ENCODE measurements at places on chromosomes 5 and 9.

DNA sequence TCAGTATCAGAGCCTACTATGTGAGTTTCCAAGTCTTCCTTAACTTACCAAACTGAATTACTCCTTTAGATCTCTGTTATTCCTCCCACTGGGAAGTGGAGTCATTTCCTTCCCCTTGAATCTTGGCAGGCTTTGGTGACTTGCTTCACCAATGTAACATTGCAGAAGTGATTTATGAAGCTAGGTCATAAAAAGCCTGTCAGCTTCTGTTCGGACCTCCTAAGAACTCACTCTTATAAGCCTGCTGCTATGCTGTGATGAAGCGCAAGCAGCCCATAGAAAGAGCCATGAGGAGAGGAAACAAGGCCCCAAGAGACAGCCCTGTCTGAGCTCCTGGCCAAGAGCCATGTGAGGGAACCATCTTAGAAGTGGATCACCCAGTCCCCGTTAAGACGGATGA is 14.2 kb upstream of the FOXB2 start:
- DNase-seq = no peak

- no peak for DNase-seq
Measured at GRCh38 chr9:8085986-8086385, 286.4 kb upstream of the DMAC1 start.

DNA sequence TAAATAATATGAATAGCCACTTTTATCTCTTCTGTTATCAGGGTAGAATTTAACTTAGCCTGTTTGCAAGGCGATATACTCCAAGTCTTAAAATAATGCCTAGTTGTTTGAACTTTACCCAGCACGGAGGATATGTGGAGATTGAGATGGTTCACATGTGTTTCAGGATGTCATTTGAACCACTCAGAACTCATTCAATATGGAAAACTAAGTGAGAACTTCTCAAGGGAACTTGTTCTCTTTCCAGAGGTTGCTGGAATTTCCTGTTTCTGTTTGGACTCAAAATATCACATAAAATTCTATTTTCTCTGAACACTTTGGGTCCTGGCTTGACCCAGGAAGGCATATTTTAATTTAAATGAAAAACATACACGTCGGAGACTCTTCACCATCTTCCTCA is 139.1 kb upstream of the MYO10 start:
- DNase-seq = no peak

DNA sequence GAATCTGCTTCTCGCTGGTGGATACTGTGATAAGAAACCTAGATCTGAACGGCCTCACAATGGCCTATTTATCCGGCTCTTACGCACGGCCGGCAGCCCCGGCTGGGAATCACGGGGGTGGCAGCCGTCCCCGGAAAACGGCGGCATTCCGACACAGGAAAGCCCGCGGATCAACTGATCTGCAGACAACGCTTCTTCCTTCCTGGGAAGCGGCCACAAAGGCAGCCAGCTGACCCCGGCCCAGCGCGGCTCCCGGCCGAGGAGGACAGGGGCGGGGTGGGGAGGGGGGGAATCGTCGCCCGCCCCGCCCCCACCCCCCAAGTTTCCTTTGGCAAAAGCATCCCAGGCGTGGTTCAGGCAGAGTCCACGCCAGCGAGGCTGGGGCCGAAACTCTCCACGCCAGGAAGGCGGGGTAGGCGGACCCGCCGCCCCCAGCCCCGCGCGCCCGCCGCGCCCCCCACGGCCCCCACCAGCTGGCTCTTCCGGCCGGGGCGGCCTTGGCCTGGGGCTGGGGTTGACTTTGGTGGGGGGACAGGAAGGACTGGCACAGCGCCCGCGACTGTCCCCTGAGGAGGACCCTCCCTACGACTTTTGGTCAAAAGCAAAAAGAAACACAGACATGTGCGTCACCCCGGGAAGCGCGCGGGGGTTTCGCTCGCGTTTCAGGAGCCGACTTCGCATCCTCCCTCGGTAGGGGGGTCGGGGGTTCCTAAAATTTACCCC is 247.7 kb upstream of the ANKRD55 start:
- no peak for DNase-seq

GRCh38 chr5:152335461-152335860 is 69.6 kb downstream of the NMUR2 start:
- no peak for DNase-seq

- DNase-seq = no peak
Measured at GRCh38 chr9:706606-707459, 134.7 kb upstream of the DMRT1 start.

DNA sequence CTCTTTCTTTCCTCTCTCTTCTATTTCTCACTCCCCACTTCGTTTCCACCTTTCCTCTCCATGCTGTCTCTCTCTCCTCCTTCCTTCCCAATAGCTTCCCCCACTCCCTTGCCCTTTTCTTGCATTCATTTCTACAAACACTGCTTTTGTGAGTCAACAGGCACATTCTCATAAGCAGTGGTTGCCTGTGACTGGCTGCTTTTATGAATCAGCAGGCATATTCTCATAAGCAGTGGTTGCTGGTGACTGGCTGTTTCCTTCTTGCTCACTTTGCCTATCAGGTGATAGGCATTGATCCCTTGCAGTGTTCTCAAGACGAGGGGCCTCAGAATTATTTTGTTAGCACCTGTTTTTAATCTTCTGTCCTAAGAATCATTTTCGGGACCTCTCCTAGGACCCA is 116.1 kb upstream of the ACTBL2 start:
- DNase-seq = no peak

DNA sequence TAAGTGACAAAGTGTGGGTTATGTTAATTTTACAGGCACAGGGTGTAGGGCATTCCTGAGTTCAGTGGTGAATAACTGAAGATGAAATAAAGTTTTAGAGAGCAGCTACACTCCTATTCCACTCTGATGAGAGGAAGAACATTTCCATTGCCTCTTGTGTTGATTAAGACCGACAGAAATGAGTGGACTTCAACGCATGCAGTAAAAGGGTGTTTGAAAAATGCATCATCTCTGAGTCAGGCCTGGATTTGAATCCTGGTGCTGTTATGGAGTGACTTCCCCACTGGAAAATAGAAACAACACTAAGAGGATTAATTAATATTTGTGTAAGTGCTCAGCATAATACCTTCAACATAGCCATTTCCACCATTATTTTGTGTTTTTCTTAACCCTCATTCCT is 86.3 kb downstream of the PRR16 start:
- DNase-seq = peak; percentile 11

- no peak for DNase-seq
Measured at GRCh38 chr5:59583151-59583809, 310.2 kb downstream of the PDE4D start.

DNA sequence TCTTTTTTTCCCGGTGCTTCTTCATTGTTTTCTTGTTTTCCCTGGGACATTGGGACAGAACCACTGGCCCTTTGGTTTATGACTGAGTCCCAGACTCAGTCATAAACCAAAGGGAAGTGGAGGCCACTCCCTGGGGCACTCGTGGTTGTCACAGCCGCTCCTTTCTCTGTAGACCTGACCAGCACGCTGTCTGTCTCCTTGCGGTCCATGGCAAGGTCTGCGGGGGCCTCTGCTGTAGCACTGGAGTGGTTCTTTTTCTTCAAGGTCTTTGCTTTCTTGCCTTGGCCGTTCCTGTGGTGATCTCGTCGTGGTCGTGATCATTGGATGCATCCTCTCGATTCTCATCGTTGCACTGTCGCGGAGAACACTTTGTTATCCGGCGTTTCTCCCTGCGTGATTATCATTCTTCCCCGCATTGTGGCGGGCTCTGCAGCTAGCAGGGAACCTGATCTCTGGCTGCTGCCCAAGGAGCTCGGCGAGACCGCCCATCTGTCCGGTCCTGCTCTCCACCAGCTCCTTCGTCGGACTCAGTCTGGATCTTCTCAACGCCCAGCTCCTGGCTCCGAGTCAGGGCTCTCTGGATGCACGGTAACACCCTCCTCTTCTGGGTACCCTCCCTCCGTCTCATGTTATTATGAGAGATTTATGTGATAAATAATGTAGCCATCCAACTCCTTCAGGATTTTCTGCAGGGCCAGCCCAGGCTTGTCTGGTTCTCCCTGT is 43.5 kb upstream of the MPDZ start:
- no peak for DNase-seq

DNA sequence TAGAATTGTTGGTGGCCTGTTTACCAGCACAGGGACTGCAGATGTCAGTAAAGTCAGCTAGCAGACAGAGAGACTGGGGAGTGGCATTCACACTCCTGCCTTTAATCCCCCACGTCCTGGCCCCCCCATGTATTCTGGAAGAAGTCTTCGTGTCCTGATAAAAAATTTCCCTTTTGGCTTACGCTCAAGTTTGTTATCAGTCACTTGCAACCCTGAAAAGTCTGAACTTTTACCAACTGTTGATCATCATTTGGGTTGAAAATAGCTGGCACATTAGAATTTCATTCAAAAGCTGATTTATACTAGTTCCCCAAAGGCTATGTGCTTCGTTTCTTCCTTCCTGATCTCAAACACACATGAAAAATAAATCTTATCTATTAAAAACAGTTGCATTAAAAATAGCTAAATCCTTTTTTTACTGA is 5.8 kb upstream of the CRHBP start:
- no peak for DNase-seq

DNA sequence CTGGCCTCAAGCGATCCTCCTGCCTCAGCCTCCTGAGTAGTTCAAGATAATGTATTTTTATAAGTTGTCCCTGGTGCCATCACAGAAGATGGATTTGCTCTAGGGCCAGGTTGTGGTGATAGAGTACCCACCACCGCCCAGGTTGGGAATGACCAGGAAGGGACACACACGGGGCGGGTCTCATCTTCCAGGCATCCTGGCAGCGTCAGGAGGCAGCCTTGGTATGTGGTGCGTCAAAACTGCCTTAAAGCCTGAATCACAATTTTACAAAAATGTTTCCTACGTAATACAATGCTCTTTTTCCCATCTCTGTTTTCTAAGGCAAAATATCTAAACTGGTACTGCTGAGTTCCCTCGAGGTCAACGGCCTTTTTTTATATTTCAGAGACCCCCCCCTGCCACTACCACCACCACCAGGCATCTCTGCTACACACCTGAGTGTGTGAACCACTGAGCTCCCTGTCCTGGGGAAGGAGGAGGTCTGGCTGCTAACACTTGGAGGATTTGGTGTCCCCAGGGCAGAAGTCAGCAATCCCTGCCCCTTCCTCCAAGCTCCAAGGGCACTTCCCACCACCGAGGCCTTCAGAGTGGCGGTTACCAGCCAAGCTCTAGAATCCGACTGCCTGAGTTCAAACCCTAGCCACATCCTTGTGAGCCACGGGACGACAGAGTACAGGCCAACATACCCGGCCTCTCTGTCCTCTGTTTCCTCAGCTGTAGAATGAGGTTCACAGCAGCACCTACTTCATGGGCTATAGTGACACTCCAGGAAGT is 47.3 kb downstream of the SLC6A7 start:
- DNase-seq = no peak

DNA sequence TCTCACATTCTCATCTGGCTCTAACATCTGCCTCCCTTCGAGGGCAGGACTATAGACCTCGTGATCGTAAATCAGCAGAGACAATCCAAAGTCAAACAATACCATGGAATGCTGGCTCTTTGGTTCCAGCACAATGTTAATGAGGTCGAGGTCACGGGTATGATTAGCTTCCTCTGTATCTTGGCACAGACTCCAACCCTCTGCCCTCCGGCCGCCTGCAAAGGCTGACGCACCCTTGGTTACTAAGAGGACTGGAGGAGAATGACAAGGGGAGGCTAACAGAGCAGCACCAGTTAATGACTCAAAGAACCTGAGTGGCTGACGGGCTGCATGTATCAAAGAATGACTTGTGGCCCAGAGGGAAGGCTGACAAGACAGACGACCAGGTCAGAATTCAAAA is 10.1 kb downstream of the LHFPL2 start:
- DNase-seq = peak; percentile 83

- DNase-seq = no peak
Measured at GRCh38 chr5:111954516-111955395, 197.8 kb upstream of the NREP start.

DNA sequence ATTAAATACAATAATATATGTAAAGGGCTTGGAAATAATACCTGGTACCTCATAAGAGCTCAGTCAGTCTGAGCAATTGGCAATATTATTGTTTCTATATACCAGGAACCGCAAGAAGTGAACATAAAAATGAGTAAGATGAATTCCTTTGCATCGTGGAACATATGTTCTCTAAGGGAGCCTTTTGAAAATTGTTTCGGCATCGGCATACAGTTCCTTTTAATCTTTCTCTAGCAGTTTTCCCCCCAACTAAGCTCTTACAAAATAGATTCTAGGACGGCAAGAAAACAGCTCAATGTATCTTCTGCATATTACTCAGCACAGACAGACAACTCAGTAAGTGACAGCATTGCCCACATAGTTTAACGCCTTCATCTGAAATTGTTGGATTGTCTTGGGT is 426.6 kb upstream of the WWC1 start:
- DNase-seq = no peak

DNA sequence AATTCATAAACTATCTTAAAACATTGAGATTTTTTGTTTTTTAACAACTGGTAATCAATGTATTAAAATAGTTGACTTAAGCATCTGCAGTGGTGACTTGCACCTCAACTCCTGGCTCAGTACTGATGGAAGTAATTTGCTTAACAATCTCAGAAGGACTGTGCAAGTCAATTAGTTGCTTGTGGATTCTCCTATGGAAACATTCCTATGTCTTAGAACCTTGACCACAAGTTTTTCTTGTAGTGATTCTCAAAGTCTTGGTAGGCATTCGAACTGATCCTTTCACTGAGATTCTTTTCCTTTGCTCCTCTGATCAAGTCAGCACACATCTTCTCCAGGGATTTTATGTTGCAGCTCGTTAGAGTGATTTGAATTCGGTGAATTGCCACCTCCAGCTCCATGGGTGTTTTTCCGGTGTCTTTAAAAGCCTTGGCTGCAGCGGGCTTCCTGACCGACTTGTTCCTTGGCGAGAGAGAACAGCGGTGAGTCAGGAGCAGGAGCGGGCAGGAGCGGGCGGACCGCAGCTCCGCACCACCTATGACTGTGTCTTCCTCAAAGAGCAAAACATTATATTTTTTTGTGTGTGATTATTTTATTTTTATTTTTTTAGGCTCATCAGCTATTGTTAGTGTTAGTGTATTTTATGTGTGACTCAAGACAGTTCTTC is 21.1 kb downstream of the HMGXB3 start:
- DNase-seq = no peak

DNA sequence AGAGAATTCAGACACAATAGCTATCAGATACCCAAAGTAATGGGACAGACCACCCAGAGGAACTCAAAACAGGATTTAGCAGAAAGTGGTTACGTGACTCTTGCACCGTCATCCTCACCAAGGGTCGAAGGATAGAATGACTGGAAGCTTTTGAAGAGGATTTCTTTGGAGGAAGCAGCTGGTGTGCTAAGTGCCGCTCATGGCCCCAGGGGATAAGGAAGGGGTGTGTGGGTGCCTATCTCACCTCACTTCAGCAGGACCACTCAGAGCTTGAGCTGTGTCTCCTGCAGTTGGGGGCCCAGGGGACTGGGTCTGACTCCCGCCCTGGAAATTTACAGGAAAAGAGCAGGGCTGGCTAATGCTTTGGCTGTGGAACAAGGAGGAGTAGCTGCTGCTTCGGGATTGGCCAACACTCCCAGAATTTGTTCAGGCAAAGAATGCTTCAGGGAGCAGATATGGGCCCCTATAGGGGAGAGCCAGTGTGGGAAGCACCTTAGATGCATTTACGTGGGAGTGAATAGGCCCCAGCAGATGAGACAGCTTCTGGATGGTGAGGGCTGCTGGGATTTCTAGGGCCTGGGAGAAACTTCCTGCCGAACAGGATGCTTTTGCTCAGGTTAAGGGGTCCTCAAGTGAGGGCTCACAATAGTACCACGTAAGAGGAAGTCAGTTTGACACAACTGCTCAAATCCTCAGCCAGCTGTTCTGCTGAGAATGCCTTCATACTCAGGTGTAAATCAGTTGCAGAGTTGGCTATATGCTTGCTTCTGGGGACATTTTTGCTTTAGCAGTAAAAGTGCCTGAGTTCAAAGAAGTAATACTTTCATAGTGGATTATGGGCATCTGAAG is 29.1 kb upstream of the TOMM5 start:
- no peak for DNase-seq
